ENCODE measurements at places on chromosomes 7 and 10. TPM values are rescaled to one million over a fixed set of nuclear protein-coding genes. Genes with fewer than 3 reads are reported as not detected.

The KLF14 gene
- total RNA-seq, result 0.30 TPM

The OPN1SW gene
- total RNA-seq, result 0.48 TPM

The NKX2-3 gene
- not detected for total RNA-seq

The CRTAC1 gene
- 0.77 TPM for total RNA-seq

The SEMA3A gene
- 10.9 TPM for total RNA-seq

The MMP21 gene
- total RNA-seq, result not detected

GRCh38 chr10:133158437-133158755, 1.6 kb upstream of the KNDC1 start:
- ATAC-seq, result no peak

GRCh38 chr7:148727501-148728278, 29.0 kb downstream of the CUL1 start:
- ATAC-seq, result no peak

DNA sequence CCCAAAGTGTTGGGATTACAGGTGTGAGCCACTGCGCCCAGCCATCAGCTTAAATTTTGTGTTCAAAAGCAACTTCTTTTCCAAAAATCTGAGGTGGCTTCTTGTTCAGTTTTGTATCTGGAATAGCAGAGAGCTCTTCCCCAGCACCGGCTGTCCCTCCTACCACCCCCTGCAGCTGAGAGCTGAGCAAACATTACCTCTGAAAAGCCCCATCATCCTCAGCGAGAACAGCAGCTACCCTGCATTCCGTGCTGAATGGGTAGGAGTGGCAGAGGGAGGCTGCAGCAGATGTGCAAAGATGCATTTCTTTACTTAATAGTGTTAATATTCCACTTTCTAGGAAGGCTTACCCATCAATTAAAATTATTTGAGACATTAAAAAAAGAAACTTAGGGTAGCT, 31.8 kb downstream of the CCM2 start:
- no peak for ATAC-seq

DNA sequence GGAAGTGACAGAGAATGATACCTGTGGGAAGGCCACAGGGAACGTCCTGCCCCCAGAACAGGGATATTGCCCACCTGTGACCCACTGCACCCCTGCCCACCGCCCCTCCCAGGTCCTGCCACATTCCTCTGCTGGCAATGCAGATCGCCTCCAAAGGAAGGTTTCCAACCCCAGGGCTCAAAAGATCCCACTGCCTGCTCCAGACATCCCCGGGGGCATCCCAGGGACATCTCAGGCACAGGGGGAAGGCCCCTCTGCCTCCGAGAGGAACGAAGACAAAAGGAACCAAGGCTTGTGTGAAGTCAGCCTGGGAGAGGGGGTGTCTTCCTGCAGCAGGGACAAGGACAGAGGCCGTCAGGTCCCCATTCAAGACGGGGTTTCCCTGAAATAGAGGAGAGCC, 28.5 kb downstream of the NUDT1 start:
- ATAC-seq, result no peak

- ATAC-seq, result no peak
These were observed 37.3 kb downstream of the PAX2 start for GRCh38 chr10:100782461-100783244.

DNA sequence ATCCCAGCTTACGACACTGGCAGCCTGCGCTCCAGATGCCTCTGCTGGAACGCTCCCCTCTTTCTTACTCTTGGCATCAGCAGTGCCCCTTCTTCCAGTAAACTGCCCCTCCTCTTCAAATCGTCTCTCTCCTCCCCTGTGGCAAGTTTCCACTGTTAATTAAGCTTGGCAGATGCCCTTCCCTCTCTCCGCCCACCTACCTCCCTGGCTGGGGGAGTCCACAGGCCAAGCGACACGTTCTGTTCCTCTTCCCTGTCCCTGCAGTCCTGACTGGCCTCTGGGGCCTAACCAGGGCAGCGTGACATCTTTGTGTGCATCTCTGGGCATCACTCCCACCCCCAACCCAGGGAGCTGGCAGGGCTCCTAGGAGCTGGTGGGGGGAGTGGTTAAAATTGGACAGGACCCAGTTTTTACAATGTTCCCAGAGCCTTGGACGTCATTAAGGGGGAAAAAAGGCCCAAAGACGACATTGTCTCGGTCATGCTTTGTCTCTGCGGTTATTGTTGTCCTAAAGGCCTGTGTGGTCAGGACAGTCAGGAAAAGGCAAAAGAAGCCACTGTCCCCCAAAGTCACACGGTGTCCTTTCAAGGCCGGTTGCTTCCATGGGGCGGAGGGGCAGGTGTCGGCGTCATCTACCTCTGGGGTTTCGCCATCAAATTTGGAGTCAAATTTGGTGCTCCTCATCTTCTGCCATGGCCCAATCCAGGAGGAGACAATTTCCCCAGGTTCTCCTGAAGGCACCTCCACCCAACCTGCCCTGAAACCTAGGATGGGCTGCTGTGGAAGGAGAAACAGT, 54.2 kb downstream of the DLG5 start:
- ATAC-seq, result no peak

- ATAC-seq, result no peak
These were observed 695.6 kb upstream of the IGFBP3 start for GRCh38 chr7:46616636-46617035.

GRCh38 chr10:30057894-30058556, 1.4 kb downstream of the JCAD start:
- no peak for ATAC-seq

DNA sequence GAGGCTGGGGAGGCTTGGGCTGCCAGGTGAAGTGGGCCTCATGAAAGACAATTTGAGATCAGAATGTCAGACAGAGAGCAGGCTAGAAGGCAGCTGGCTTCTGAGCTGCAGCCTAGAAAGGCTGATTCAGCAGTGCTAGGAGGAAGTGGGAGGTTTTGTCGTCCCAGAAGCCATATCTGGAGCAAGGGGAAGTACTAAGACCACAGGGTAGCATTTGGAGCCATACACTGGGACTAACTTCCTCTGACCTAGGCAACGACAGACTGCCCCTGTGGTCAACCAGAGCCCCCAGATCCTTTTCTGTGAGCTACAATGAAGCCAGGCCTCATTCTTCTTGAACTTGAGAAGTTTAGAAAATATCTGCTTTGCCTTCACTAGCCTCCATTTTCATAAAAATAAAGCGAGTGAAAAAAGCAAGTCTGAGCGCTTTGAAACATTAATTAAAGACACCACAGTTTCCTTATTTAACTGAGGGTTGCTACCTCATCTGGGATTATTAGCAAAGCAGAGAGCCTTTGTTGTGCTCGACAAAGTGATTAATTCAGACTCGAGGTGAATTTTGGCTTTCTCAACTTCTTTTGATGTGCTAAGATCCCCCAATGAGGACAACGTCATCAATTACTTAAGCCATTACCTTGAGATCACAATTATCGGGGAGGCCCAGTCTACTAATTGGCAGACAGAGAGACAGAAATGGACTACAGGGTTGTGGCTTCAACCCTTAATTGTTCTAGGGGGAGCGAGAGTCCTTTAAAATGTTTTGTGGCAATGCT, 26.6 kb downstream of the TBXAS1 start:
- no peak for ATAC-seq

DNA sequence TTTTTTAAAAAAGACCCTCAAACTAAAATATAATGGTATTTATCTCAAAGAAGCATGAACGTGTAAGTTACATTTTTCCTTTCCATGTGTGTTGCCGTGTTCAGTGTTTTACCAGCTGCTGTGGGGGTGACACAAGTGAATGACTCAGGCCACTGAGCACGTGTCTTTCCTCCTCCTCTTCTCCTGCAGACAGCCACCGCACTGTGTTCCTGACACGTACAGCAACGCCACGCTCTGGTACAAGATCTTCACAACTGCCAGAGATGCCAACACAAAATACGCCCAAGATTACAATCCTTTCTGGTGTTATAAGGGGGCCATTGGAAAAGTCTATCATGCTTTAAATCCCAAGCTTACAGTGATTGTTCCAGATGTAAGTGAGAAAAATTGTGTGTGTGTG, 29.7 kb downstream of the TMEM248 start:
- no peak for ATAC-seq

DNA sequence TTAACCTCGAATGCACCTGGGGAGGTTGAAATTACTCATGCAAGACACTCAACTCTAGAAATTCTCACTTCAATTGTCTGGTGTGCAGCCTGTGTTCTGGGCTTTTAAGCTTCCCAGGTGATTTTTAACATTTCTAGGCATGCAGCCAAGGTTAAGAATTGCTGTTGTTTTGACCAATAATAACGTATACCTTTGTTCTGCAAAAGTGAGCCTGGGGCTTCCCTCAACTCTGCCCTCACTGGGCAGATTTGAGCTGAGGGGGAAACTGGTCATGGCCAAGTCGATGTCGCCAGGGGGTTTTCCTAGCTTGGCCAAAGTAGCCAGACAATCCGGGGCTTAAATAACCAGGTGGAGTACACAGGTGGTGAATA, 568 bp downstream of the PRSS2 start:
- ATAC-seq, result no peak

DNA sequence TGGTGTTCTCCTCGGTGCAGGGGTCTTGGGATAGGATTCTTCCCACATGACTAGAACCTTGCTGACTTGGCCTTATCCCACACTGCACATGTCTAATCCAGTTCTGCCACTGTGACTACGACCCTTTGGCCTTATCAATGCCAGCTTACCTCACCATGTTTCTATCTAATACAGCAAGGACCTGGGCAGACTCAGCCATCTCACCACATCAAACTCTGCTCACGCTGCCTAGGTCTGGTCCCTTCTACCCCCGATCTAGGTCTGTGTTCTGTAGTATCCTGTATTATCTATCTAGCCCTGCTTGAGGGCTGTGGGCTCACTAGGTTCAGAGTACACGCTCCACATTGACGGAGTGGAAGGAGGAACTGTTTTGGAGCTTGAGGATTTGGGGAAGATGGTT, 282.4 kb downstream of the HPSE2 start:
- no peak for ATAC-seq

DNA sequence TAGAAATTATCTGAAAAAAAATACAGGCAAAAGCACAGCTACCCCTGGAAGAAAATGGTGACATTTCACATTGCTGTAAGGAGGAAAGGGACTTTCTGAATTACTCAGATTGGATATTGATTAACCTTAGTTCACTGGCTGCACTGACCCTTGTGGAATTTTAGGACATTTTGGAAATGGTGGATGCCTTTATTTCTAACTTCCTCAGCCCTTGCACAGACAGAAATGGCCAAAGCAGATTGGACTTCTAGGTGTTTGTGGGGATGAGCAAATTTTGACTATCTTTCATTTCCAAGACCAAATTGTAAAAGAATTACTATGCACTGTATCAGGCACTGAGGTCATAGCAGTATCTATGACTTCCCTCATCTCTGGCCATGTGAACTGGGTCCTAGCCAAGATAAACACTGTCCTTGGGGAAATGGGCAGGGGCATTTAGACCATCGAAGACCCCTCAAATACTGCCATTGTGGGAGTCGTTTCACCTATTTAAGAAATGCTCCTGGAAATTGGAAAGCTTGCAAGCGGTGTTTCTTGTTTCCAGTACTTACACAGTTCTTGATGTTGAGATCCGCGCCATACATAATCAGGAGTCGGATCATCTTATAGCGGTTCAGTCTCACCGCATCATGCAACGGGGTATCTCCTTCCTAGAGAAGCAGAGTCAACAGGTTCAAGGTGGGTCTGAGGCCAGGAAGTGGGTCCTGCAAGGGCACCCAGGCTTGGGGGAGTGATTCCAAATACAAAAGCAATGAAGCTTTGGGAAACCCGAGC, 5.7 kb downstream of the ANKRD1 start:
- ATAC-seq, result no peak

- ATAC-seq, result no peak
These were observed 9.7 kb downstream of the CALY start for GRCh38 chr10:133326745-133327650.

DNA sequence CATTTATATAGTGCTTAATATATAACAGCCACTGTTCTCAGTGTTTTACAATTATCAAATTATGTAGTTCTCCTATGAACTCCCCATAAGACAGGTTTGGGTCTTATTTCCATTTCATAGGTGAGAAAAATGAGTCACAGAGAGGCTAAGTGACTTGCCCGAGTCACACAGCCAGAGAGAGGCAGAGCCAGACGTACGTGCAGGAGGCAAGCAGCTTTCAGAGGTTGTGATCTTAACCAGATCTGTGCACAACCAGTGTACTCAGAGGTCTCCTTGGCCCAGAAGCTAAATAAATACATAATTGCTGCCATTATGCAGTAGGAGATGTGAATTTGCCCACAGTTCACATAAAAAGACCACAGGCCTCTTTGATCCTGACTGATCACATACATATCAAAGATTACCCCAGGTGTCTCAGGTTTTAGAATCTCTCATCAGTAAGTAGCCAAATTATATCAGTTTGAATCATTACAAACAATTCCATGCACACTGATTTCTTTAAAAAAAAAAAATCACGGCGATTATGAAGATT, 304.7 kb upstream of the AOAH start:
- ATAC-seq, result no peak

DNA sequence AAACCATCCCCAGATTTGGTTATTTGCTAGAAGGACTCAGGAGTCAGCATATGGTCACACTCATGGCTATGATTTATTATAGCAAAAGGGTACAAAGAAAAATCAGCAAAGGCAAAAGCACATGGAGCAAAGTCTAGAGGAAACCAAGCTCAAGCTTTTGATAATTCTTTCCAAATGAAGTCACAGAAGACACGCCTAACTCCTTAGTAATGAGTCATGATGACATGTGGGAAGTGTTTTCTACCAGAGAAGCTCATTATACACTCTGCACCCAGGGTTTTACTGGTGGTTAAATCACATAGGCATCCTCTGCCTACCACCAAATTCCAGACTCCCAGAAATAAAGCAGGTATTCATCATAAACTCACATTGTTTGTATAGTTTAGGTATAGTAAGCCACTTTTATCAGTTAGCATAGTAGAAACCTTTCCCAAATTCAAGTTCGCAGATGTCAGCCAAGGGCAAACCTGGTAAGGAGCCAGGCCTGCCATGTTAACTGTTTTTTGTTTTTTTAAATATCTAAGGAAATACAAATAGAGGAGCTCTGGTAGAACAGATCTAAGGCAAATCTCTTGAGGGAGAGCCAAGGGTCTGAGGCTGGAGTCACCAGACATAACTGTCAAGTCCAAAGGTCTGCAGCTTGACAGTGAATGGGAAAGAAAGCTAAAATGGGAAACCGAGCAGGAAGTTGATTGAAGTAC, 15.4 kb upstream of the HIBADH start:
- ATAC-seq, result peak; percentile 49

DNA sequence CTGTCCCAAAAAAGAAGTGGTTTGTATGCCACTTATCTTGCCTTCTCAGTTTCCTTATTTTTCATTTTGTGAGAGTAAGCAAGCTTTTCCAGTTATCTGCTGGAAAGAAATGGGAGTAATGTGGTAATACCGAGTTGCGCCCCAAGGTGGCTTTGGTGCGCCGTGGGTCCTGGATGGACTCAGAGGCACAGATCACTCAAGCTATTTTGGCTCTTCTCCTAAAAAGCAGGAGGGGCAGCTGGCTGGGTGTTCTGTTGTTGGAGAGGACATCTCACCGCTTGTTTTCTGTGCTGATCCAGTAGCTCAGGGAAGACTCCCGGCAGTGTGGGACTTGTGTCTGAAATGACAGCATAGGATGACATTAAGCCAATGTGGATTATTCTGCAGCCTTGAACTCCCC, 16.4 kb downstream of the PRKRIP1 start:
- ATAC-seq, result no peak

GRCh38 chr7:48398191-48398590, 226.9 kb downstream of the ABCA13 start:
- ATAC-seq, result no peak

GRCh38 chr7:58087536-58088190, 637.7 kb downstream of the ZNF716 start:
- ATAC-seq, result no peak
